ENCODE measurements at places on chromosomes 1 and 21. TPM values are rescaled to one million over a fixed set of nuclear protein-coding genes. Genes with fewer than 3 reads are reported as not detected.

DNA sequence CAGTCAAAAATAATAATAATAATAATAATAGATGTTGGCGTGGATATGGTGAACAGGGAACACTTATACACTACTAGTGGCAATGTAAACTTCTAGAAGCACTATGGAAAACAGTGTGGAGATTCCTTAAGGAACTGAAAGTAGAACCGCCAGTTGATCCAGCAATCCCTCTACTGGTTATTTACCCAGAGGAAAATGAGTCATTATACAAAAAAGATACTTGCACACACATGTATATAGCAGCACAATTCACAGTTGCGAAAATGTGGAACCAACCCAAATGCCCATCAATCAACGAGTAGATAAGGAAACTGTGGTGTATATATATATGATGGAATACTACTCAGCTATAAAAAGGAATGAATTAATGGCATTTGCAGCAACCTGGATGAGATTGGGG, 176.0 kb downstream of the PLPP3 start:
- DNase-seq: no peak

DNA sequence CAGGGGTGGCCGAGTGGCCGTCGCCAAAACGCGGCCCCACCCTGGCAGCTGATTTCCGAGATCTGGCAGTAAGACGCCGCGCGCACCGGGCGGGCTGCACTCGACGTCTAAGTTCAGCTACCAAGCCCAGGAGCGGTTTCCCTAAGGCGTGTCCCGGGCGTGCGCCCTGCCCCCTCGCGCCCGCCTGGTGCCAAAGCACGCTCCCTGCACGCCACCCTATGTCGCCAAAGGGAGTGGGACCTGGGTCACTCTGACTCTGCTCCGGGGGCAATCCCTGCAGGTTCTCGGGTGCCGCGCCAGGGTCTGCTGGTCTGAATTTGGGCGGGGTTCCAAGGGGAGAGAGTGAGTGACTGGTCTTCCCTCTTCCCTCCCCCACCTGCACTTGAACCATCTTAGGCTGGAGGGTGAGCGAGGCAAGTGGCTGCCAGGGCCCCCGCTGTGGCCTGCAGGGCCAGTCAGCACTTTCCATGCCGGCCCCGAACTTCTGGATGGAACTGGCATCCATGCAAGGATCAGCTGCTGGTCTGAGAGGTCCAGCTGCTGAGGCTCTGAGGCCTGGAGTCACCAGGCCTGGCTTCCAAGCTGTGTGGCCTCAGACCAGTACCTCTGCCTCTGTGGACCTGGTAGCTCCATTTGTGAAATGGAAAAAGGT, at the start of gene LRRC38:
LRRC38 (minus strand) TSS at position 109 of the 652 bp plus-strand sequence. CDS start 410 bp downstream, outside the sequence.
- DNase-seq: no peak

DNA sequence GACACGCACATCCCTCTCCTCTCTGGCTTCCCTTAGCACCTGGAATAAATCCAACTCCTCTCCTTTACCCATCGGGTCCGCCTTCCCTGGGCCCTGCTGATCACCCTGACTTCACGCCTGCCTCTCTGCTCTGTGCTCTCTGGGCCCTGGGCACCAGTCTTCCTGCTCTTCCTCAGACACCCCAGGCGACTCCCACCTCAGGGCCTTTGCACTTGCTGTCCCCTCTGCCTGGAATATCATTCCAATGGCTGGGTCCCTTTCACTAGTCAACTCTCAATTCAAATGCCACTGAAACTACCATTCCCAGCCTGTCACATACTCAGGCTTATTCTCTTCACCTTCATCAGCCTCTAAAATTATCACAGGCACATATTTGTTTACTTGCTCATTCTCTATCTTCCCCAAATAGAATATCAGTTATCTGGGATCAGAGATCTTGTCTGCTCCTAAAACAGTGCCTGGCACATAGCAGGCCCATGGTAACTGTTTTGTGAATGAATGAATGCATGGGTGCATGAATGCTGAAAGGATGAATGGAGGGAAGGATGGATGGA, 27.2 kb upstream of the SELENON start:
- no peak for DNase-seq

- DNase-seq: no peak
These were observed 63.8 kb upstream of the C1orf87 start for GRCh38 chr1:60137406-60137805.

DNA sequence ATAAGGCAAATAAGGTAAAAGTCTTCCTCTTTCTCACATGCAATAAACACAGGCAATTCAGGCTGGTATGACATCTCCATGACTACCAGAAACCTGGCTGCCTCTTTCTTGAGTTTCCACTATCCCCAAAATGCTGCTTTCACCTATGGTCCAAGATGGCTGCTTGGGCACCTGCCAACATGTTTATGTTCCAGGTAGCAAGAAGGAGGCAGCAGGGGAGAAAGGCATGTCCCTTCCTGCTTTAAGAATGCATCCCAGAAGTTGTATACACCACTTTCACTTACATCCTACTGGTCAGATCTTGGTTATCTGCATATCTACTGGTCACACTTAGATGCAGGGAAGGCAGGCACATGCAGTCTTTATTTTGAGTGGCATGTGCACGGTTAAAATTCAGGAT, 19.4 kb upstream of the ACOT11 start:
- no peak for DNase-seq

- no peak for DNase-seq
These were observed 70.5 kb upstream of the CTTNBP2NL start for GRCh38 chr1:112325504-112325903.

GRCh38 chr1:26404641-26405040, 6.0 kb upstream of the LIN28A start:
- no peak for DNase-seq

GRCh38 chr1:59973719-59974118, 47.1 kb upstream of the CYP2J2 start:
- no peak for DNase-seq

The C1orf174 gene
- total RNA-seq: 24.0 TPM

The ELK4 gene
- total RNA-seq: 13.2 TPM

The RBP7 gene
- total RNA-seq: 20.4 TPM
